ENCODE measurements at places on chromosomes 3 and 15.

DNA sequence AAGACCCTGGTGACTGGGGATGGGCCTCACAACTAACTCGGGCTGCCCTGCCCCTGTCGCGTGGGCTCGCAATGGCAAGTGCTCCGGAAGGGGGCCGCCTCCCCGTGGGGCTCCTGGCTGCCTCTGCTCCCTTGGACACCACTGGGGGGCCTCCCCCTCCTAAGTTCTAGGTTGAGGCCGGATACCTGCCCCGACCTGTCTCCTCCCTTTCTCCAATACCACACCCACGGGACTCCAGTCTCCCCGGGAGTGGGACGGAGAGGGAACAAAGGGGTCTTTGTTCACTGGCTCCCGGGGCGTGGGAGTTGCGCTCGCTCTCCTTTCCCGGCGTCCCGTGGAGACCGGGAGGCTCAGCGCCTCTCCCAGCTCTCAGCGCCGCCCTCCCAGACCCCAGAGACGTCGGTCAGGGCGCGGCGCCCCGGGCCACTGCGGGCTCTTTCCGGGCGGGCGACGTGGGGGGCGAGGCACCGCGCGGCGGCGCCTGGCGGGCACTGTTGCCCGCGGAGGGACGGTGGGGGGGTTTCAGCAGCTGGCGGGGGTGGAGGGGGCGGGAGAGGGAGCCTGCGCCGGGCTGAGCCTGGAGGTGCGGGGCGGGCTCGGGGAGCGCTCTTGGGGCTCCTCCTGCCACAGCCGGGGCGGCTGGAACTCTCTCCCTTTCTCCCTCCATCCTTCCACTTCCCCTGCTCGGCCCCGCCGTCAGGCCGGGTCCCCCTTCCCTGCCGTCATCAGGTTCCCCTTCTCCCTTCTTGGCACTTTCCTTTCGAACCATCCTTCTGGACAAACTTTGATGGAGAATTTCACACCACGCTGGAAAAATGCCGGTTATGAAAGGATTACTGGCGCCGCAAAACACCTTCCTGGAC lies at the start of gene KCNH8:
KCNH8 (plus strand) TSS at position 606 of the 863 bp plus-strand sequence; CDS start at position 816, 210 bp downstream.
- no peak for DNase-seq

- no peak for DNase-seq
Measured at GRCh38 chr15:99514306-99514705, 51.5 kb upstream of the MEF2A start.

GRCh38 chr3:177640319-177640965 lies 443.2 kb upstream of the TBL1XR1 start:
- no peak for DNase-seq

DNA sequence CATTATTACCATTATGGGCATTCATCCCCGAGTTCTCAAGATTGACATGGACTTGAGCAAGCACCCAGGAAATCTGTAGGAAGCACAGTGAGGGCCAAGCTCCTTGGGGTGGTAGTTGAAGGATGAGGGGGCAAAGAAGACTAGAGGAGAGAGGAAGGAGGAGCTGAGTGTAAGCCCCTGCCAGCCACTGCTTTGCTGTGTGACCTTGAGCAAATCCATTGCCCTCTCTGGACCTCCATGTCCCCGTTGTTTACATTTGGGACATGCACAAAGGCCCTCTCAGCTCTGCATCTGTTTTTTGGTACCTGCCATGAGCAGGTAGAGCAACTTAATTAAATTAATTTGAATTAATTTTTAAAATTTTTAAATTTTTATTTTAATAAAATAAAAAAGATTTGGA lies 33.5 kb upstream of the SLC6A6 start:
- no peak for DNase-seq

- DNase-seq: no peak
Measured at GRCh38 chr15:66105286-66106265, 148.0 kb downstream of the MEGF11 start.

GRCh38 chr3:141659821-141660613 lies 78.1 kb upstream of the RNF7 start:
- peak; percentile 86 for DNase-seq

- DNase-seq: no peak
Measured at GRCh38 chr15:65102912-65103311, 12.1 kb downstream of the UBAP1L start.

- DNase-seq: peak; percentile 43
Measured at GRCh38 chr15:25062551-25063430, 108.0 kb downstream of the SNRPN start.

- no peak for DNase-seq
Measured at GRCh38 chr3:171168086-171168485, 141.6 kb upstream of the SLC2A2 start.

- DNase-seq: no peak
Measured at GRCh38 chr3:79521221-79521848, 246.5 kb downstream of the ROBO1 start.

DNA sequence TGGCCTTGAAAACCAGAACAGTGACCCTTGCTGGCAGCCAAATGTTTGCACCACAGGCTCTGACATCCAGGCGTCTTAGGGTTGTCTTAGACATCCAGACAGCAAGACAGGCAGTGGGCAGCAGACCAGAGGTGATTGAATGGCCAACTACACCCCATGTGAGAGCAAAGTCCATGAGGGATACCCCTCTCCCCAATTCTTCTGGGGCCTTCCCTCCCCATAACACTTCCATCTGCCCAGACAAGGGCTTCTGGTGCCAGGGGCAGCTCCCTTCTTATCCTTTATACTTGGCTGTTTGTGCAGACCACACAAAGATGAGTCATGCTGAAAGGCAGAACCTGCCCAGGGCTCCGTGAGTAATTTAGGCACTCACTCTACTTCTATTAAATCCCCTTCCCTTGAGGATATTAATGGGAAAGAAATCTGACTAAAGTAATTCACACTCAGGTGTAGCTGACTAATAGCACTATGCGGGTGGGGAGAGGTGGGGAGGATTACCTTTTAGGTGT lies 257.9 kb downstream of the UACA start:
- no peak for DNase-seq

DNA sequence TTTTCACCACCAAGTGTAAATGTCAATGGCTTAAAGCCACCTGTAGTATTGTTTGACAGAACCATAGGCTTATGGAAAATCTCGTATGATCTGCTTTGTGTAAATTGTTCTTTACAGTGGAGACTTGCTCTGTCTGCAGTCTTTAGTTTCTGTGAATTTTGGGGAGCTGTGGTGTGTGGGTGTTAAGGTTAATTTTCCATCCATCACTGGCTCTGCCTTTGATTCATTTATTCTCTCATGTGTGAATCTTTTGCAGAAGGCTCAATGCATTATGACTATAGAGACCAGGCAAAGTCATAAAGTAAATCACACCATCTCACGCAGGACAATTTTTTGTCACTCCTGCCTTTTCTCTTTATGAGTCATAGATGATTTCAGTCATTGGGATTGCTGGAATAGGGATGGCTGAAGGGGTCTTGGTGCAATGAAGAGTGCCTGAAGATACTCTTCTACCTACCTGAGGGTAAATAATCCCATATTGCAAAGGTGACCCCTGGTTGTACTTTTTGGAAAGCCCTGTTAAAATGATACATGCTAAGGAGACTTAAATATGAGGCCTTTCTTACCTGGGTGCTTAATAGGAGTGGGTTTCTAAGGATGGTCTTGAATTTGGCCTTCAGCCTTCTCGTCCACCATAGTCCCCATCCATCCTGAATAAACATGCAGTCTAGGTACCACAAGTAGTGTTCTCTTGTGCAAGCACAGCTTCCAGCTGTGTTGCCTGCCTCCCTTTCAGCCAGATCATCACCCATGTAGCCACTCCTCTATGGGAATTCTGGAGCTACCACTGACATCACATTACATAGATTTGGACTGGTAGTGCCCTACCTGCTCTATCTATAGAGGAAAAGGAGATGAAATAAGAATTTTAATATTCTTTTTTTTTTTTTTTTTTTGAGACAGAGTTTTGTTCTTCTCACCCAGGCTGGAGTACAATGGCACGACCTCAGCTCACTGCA lies 14.3 kb downstream of the TGFBR2 start:
- DNase-seq: no peak

GRCh38 chr15:101635944-101636727 lies 16.0 kb downstream of the TM2D3 start:
- no peak for DNase-seq

DNA sequence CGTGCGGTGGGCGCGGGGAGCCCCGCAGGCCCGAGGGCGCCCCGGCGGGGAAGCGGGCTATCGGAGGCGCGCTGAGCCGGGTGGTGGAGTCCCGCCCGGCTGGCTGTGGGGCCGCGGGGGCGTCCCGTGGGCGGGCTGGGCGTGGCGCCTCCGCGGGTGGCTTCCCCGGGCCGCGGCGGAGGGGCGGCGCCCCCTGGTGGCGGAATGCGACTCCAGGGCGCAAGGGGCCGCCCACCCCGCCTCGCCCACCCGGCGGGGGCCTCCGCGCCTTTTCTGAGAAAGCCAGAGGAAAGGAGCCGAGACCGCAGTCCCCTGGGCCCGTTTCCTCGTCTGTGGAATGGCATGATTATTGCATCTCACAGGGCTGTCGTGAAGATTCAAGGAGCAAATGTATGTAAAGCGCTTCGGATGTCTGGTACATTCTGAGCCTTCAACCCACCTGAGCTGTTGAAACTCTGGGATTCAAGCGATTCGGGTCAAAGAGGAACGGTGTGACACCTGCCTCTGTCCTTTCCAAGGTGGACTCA lies 31.9 kb upstream of the RAB6B start:
- no peak for DNase-seq

- peak; percentile 80 for DNase-seq
Measured at GRCh38 chr3:69784954-69785514, 45.8 kb downstream of the MITF start.

DNA sequence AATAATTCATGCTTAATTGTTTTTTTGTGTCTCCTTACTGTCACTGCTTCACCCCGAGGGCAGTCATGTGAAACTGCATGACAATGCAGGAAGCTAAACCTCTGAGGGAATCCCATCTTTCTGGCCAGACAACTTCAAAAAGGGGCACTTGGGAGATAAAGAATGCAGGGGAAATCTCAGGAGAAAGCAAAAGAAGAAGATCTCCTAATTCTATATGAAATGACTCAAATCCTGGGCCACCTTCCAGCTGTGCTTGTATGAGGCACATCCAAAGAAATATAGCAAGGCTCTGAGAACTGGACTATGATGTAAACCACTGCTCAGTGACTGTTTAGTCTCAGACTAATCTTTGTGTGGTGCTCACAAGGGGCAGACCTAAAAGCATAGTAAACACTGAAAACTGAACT lies 22.6 kb upstream of the UMPS start:
- DNase-seq: no peak

- DNase-seq: no peak
Measured at GRCh38 chr15:49693498-49693897, 72.7 kb downstream of the DTWD1 start.

DNA sequence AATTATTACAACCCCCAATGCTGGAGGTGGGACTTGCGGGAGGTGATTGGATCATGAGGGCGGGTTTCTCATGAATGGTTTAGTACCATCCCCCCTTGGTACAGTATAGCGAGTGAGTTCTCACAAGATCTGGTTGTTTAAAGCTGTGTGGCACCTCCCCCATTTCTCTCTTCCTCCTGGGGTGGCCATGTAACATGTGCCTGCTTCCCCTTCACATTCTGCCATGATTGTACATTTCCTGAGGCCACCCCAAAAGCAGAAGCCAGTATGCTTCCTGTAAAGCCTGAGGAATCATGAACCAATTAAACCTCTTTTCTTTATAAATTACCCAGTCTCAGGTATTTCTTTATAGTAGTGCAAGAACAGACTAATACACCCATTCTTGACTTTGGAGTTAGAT lies 20.3 kb upstream of the PROK2 start:
- no peak for DNase-seq

GRCh38 chr3:48135552-48136495 lies 52.4 kb downstream of the CDC25A start:
- no peak for DNase-seq

DNA sequence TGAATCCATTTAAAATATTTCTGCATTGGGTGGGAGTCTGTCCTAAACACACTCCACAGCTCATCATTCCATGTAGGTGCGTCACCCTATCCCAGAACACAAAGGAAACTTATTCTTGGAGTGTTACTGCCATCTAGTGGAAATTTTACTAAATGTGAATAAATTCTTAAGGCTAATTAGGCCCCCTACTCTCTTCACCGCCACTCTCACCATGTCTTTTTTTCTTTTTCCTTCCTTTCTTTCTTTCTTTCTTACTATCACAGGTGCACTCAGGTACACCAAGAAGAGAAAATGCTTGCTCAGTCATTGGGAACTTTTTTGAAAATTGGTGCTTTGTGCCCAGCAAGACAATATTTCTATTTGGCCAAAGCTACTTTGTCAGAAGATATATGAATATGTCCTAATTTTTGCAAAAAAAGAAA lies 26.4 kb upstream of the ATP8B4 start:
- no peak for DNase-seq

DNA sequence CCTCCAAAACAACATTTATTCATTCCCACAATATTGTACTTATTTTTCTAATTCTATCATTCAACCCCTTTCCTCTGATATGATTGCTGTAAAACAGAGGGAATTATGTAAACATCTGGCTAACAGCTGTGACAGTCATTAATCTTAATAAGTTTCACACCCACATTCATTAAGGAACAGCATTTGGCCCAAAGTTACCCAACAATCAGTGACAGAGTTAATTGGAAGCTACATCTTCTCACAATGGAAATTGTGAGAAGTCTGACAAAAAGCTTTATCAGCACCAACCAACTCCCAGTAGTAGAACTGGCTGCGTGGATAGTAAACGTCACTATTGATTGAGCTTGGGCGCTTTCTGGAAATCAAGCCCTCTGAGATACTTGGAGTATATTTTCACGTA lies 165.8 kb upstream of the SLC24A5 start:
- DNase-seq: no peak

GRCh38 chr3:133256787-133257483 lies 142.9 kb upstream of the BFSP2 start:
- DNase-seq: no peak

GRCh38 chr3:43786526-43787305 lies 96.0 kb downstream of the ABHD5 start:
- DNase-seq: no peak

- DNase-seq: no peak
Measured at GRCh38 chr3:131236421-131236820, 145.2 kb upstream of the NUDT16 start.

DNA sequence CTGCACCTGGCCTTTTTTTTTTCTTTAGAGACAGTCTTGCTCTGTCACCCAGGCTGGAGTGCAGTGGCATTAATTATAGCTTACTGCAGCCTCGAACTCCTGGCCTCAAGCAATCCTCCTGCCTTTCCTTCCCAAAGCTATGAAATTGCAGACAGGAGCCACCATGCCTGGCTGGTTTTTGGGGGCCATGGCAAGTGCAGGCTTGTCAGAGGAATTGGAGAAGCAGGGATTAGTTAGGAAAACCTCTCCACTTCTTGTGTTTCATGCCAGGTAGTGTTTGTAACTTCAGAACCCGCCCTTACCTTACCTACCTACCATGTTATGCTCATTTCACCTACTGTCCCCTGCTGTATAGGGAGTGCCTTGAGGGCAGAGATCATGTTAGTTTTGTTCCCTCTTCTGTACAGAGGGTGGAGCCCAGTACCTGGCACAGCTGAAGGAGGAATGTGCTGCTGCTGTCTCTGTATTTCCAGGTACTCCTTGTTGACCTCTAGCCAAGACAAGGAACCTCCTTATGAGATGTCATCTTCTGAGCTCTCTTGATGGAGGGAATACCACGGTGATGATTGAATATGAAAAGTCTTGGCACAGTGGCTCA lies 43.8 kb downstream of the TRAK1 start:
- no peak for DNase-seq

- DNase-seq: no peak
Measured at GRCh38 chr3:142021127-142021526, 128.2 kb downstream of the TFDP2 start.

GRCh38 chr3:122635789-122636188 lies 44.9 kb upstream of the PARP14 start:
- DNase-seq: no peak

- no peak for DNase-seq
Measured at GRCh38 chr3:35773417-35773816, 134.1 kb downstream of the ARPP21 start.
